Central memory CD4-positive, alpha-beta T cell (primary cell): ENCODE measurements at places on chromosomes 5 and 9.

- no peak for DNase-seq
Observed at GRCh38 chr5:55234121-55234700, 803 bp upstream of the CCNO start.

DNA sequence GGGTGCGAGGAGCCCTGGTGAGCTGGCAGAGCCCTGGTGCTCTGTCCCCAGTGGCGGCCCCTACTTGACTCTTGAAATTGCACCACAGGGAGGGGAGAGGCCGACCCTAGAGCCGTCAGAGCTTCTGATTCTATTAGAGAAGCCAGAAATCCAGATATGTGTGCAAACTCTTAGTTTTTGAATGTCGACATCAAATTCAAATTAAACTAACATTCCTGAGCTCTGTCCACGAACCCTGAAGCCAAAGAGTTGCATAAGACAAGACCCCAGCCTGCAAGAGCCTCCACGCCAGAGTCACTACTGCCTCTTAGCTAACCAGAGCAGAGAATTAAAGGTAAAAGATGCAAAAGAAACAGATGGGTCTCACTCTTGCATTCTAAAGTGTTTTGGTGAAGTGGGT lies 29.8 kb upstream of the MSX2 start:
- DNase-seq: no peak

DNA sequence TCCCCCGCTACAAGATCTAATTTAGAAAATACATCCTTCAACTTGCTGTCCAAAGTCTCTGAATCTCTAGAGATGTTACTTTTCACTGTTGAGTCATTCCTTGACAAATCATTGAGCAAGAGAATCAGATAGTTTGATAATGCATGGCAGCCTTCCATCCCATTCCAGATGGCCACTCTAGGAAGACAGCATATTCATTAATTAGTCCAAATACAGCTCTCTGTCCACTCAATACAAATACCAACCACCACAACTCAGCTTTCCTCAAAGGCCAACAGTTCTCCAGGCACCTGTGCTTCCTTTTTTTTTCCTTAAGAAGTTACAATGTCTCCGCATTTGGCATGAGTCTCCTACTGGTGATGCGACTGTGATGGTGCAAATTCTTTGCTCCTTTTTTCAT lies 72.3 kb downstream of the DROSHA start:
- DNase-seq: no peak

GRCh38 chr9:71609448-71609830 lies 158.9 kb downstream of the CEMIP2 start:
- no peak for DNase-seq

GRCh38 chr5:78527925-78528324 lies 120.6 kb downstream of the LHFPL2 start:
- no peak for DNase-seq

GRCh38 chr9:110329639-110330230 lies 7.9 kb downstream of the TXNDC8 start:
- DNase-seq: no peak

DNA sequence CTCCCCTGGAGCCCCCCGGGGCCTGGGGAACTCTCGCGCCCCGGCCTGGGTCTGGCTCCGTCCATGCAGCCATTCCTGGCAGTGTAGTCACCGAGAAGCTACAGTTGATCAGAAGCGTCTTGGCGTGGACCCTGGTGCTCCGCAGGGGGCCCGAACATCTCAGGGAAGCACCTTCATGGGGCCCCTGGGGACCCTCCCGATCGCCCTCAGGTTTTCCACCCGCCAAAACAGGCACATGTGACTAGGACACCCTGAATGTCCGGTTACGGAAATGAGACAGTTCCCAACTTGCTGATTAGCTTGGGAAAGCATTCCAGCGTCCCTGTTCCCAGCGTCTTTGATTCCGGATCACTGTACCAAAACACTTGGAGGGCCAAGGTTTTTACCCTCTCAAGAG lies 472 bp downstream of the FBXO4 start:
- peak; percentile 15 for DNase-seq

- DNase-seq: no peak
Observed at GRCh38 chr5:151449297-151449696, 1.9 kb downstream of the SLC36A1 start.

DNA sequence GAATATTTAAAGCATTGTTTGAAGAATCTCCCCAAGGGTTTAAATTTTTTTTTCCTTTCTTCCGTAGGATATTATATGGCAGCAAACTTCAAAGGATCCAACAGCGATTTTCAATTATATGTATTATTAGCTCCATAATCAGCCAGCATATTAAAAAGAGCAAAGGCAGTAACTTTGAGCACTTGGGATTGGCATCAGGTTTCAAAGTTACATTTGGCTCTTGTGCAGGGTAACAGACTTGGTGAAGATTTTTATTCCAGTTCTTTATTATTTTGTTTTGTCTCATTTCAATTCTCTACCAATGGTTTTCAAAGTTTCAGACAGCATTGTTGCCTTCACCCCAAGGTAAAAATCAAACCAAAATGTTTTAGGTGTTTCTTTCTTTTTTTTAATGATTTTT lies 116.7 kb upstream of the ZNF366 start:
- no peak for DNase-seq

GRCh38 chr5:15300141-15300540 lies 199.8 kb upstream of the FBXL7 start:
- no peak for DNase-seq

DNA sequence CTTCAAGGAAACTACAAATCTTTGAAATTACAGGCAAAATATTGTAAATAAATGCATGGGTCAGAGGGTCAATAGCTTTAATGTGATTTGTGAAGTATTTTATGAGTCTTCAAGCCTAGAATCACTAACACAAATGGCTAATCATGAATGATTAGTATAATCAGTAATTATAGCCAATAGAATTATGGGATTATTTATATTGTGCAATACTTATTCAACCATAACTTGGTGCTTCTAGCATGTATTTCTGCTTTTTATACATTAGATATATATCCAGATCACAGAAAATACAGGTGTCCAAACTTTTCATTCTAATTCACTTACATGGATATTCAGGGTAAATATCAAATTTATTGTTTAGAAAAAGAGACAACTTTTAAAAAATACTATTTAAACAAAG lies 12.1 kb downstream of the HCN1 start:
- DNase-seq: no peak
